ENCODE measurements at places on chromosomes 4 and X. TPM values are rescaled to one million over a fixed set of nuclear protein-coding genes. Genes with fewer than 3 reads are reported as not detected.

DNA sequence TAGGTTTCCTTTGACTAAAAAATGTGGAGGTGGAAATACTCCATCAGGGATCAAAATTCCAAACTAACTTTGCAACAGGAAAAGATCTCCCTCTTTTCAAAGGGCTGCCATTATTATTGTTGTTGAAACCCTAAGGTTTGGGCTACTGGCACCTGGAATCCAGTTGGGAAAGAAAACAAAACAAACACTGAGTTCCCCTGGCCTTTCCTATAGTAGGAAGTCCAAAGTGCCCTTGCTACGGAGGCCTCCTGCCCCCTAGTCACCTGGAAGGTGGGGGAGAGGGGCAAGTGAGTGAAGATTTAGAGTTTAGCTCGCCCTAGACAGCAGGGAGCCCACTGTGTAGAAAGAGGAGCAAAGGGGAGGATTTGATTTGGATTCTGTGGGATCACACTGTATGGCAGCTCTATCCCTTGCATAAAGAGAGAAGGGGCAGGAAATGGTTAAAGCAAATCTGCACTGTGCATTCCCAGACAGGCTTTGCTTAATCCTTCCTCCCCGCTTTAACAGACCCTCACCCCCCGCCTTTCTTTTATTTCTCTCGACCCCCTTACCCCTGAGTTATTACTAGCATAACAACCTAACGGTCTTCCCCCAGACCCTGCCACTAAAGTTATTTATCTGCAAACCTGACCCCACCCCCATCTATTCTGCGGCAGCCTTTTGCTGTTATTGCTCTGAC lies 627 bp upstream of the FAT4 start:
- DNase-seq, result no peak

FNIP2 gene
- 57.2 TPM for total RNA-seq

GRCh38 chr4:73730292-73730691 lies 10.1 kb upstream of the CXCL8 start:
- no peak for DNase-seq

DNA sequence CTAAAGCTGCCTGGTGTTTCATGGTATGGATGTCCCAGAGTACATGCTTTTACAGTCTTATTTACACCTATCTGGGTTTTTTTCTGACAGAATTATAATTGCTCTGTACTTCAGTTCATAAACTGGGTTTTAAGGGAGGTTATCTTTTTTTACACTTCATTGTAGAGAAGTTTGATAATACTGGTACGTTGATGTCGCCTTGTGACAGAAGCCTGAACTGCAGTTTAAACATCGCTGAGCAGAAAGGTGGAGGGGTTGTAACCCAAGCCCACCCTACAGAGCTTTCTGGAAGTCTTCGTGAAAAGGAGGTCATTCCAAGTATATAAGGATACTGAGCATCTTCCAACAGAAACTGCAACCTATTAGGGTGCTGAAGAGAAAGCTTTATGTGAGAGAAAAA lies 46.4 kb downstream of the BEX1 start:
- DNase-seq, result no peak

DNA sequence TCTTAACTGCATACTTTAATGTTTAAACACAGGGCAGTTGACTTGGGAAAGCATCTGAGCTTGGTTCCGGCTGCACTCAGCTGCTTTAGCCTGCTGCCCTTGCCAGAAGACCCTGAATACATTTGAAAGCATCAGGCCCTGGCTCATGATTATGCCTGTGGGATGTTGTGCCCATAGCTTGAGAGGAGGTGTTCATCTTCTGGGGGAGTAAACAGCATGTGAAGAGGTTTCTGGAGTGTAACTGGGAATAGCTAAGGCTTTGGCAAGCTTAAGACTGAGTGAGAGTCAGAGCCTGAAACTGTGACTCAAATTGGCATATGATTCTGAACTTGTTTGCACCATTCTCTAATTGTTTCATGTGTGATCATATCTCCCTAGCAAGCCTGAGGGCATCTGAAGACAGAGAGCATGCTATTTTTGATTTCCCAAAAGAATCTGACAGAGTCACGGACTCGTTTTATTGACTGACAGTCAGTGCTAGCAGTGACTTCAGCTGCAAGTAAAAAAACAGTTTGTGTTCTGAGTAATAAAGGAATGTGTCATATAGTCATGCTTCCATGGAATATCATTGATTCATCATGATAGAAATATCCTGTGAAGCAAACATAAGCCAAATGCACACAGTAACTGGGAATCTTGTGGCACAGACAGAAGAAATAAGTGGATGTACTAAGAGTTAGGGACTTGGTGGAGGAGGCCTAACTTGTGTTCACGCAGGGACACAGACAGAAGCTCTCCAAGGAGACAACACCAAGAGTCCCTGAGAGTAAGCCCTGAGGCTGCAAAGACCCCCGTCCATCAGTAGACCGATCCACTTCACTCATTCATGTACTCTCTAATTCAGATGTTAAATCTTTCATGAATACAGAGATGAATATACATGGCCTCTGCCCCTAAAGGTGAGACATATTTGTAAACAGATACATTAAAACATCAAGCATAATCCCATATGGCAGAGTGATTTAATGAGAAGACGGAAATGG lies 100.7 kb downstream of the SYNPO2 start:
- DNase-seq, result no peak
